ENCODE measurements at places on chromosomes 5 and 9.

DNA sequence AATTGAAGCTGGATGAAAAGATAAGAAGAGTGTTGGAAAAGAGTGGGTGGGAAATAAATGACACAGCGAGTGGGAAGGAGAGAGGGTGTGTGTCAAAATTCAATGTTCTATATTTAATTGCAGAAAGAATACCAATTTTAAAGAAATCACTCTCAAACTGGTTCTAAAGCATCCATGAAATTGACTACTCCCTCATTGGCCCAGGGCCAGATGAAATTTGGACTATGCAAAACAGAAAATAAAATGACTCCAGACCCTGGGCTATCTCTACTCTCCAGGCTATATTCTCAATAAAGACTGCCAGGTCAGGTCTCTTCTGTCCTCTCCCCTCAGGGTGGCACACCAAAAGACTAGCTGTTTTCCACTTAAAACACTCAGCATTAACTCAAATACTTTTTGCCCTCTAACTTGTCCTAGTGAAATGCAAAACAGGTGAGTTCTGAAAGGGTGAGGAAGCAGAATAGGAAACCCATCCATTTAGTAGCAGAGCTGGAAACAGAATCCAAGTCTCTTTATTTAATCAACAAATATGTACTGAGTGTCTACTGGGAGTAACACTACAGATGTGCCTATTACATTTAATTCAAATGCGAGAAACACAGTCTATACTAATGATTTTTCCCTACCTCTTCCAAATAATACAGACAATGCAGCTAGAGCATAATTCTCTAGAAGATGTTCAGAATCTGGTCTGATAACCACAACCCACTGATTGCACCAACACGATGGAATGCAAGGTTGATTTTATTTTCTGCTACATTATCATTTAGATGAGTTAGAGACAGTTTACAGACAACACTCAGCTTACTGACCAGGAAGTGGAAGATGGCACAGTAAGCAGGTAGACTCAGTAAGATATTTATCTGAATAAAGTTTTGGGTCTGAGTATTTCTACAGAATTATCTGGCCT is 42.1 kb downstream of the EFCAB9 start:
- DNase-seq, result no peak

DNA sequence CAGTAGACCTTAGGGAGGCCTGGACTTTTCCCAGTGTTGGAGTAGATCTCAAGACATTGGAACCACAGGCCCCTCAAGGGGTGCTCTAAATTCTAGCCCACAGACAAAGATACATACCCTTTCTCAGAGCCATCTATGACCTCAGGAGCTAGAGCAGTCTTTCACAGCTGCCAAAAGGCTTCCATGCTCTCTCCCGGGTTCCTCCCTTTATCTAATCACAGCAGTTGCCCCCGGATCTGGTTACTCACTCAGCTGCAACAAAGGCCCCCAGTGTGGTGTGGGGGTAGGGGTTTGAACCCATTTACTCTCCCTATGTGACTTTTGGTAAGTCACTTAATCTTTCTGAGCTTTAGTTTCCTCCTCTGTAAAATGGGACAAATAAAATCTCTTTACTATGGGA is 27.0 kb downstream of the POU4F3 start:
- no peak for DNase-seq

DNA sequence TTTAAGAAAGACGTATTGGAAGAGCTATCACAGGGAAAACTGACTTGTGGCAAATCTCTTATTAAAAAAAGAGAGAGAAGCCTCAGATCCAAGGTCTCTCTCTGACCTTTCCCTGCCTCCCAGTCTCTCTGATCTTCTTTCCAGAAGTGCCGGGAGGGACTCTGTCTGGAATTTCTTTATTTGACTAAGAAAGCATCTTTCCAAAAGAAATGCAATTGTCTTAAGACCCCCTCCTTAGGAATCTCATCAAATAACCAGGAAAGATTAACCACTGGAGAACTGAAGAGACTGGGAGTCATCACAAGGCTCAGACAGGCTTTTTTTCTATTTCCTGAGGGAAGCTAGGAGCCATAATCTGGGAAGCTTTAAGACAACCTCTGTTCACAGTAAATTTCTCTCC is 4.6 kb downstream of the C1QTNF3 start:
- no peak for DNase-seq

DNA sequence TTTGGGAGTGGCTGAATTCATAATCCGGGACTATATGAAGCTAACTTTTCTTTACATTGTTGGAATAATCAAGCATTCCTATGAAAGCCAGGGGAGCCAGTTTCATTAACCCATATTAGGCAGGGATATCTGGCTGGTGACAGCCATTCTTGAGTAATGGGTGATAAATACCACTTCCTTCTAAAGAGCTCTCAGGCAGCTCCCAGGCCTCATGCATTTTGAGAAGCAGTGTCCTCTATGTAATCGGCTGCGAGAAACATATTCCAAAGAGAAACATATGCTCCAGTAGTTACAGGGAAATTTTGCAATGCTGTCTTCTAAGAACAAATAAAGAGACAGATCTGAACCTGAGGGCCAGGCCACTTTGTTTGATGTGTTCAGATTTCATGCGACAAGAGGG is 83.1 kb downstream of the MSX2 start:
- no peak for DNase-seq

DNA sequence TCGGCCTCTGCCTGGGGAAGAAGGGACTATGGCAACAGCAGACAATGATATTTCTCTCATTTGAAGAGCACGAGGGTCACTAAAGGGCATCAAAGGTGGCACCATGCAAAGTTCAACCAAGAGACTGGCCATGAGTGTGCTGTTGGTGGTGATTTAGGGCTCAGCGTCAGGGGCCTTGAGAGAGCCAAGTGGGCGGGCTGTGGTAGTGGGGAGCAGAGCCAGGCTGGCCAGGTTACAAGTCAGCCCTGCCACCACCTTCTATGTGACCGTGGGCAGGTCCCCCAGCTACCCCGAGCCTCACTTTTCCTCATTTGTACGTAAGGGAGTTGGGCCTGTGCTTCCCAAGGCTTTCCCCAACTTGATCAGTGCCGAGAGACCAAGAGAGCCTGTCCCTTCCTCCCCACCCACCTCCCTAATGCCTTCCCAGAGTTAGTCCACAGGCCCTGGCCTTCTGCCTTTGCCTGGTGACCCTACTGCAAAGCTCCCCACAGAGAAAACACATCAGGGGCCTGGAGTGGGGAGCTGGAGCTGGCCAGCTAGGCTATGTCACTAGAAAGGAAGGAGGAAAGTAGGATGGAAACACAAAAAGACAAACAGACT is 104.3 kb downstream of the PDE6A start:
- DNase-seq, result no peak

Measured in CD4-positive, alpha-beta T cell treated with Interleukin-1 beta for 1 hour (primary cell).